Fibroblast of skin of right quadriceps (primary cell): ENCODE measurements at places on chromosomes 1 and 21.

DNA sequence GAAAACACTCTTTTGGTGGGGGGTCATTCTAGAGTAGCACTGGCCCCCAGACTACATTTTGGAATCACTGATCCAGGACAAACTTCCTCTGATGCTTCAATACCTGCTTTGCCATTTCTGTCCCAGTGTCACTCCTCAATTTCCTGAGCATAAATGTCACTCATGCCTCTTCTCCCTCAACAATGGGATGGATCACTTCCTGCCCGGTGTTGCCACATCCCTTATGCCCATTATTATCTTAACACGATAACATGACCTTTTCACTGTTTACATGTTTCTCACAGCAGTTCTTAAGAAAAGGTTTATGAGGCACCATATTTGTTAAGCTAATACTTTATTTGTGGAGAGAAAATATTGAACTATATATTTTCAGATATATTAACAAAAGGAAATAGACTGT is 3.9 kb upstream of the ITLN1 start:
- DNase-seq = no peak

- DNase-seq = peak; percentile 35
Measured at GRCh38 chr1:14282707-14283106, 315.8 kb upstream of the KAZN start.

- DNase-seq = peak; percentile 51
Measured at GRCh38 chr1:198030682-198031081, 113.5 kb downstream of the LHX9 start.

- no peak for DNase-seq
Measured at GRCh38 chr1:25653558-25653957, 37.0 kb downstream of the MAN1C1 start.

DNA sequence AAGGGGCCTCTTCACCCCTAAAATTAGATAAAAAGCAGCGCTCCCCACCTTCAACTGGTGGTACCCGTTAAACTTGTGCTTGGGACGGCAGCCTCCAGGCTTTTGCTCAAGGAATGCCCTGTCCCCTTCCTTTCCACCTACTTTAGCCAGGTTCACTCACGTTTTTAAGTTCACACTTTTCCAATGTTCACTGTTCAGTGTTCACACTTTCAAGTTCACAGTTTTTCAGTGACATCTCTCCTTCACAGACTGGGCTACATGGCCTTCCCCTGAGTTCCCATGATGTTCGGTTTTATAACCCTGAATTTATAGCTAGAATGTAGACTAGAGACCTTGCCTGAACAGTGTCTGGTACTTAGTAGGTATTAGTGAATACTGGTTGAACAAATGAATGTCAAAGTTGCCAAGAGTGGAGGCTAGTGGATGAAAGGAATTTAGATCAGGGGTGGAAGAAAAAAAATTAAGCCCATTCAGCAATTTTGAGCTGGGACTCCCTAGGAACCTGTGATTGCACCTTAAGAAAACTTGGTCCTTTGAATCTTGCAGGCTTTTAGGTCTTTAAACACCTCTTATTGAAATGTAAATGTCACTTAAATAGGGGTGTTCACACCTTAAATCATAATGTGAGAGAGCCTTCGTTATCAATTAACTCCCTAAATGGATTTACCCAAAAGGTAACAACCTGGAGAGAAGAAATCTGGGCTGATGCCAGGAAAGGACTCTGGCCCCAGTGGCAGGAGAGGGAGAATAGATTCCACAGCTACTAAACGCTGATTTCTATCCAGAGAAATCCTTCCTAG is 12.3 kb downstream of the BTG2 start:
- DNase-seq = no peak
